CD8-positive, alpha-beta memory T cell (primary cell): ENCODE measurements at places on chromosomes 11 and 22. TPM values are rescaled to one million over a fixed set of nuclear protein-coding genes. Genes with fewer than 3 reads are reported as not detected.

Gene SMTNL1
- not detected for total RNA-seq

Gene KIF18A
- total RNA-seq: 10.9 TPM

Gene AIFM3
- total RNA-seq: 0.33 TPM

- DNase-seq: peak; percentile 79
Observed at GRCh38 chr11:613369-613968, 2.3 kb downstream of the IRF7 start.

DNA sequence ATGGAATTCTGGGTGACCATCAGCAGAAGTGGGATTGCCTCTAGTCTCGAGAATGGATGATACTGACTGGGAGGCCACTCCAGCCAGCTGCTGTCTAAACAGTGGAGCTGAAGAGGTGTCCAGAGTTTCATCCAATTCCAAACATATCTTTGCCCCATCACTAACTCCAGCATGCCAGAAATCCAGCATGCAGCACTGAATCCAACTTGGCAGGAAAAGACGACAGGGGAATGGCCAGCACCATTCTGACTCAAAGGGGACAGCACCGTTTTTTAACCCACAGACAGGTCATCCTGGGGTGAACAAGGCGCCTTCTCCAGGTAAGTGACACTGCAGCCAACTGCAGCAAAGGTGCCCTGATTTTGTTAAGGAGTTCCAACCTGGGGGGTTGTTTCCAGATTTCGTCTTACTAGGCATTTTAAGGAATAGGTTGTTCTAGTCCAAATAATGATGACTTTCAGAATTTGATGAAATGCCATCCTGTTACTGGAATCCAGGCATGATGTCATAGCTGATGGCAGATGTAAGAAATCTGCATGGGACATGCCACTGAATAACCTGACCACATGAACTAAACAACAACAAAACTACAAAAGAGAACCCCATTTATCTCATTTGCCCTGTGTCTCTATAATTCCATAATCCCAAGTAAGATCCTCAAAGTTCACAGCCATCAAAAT lies 32.3 kb downstream of the FEZ1 start:
- DNase-seq: no peak

GRCh38 chr22:17924735-17925364 lies 99.5 kb downstream of the MICAL3 start:
- no peak for DNase-seq

GRCh38 chr11:114366331-114367243 lies 33.7 kb downstream of the C11orf71 start:
- DNase-seq: no peak

GRCh38 chr11:33110083-33110482 lies 51.2 kb downstream of the CSTF3 start:
- DNase-seq: no peak

DNA sequence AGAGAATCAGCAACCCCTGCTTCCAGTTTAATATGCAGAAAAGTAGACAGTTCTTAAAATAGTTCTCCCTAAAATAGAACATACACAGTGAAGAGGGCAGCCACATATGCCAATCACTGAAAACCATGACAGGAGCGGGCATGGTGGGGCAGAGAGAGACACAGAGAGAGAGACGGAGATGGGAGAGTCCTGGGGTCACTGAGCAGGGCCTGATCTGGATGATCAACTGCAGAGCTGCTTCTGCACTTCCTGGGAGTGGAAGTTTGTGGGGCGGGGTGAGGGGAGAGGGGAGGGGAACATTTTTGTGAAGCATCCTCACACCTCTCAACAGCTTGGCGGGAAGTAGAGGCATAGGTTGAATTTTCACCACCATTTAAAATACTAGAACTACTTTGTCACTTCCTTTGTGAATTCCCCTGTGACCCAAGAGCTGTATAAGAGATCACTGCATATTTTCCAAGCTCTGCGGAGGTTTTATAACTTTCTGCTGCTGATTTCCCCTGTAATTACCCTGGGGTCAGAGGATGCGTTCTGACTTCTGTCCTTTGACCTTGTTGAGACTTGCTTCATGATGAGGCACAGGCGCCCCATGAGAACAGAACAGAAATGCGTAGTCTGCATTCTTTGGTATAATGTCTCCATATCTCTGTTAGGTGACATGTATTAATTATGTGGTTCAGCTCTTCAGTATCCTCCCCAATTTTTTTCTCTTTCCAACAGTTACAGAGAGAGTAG lies 419.4 kb downstream of the BRD1 start:
- DNase-seq: no peak
